ENCODE measurements at places on chromosomes 1 and 21.

DNA sequence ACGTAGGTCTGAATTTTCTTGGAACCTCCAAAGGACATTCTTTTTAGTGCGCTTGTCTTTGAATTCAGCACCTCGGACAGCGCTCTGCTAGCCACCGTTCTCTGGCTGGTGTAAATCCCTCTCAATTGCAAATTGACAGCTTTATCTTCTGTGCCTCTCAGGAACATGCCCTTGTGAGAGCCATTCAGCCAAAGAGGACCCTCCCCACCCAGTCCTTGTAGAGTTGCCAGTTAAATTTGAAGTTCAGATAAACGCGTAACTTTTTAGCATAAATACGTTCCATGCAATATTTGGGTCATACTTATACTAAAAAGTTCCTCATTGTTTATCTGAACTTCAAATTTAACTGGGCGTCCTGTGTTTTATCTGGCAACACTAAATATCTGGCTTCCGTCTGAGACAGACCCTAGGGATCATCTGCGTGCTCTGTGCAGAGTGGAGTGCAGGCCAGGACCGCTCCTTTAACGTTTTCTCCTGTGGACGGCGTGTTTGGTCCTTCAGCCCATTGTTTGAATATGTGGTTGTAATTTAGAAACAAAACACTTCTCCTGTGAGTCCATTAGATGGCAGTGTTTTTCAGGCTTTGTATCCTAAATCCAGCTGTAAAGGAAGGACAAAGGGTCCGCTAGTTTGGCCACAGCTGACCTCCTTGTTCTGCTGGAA is 7.0 kb downstream of the KCNAB2 start:
- peak; percentile 37 for DNase-seq

DNA sequence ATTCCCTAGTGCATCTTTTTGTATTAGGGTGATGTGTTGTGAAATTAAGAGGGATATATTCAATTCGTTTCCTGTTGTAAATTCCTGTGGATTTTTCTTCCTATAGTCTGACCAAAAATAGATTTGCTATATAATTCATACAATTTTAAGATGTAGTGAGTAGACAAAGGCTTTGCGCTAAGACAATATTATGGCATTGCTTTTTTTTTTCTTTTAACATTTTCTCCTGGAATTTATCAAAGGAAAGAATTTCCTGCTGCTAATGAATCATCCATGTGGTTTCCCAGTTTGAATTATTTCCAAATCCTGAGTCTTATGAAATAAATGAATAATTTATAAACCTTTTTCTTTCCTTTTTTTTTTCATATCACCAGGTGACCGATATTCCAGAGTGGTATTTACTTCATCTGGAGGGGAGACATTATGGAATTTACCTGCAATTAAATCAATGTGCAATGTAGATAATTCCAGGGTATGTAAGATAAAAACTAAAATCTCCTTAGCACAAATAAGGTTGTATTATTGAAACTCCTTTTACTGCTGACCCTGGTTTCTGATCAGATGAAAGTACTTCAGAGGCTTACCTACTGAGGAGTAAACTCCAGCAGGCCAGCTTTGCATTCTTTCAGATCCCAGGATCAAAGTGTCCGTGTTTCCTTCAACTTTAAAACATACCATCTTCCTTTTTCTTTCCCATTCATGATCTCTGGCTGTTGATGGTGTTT is 148.4 kb downstream of the TLR5 start:
- no peak for DNase-seq

DNA sequence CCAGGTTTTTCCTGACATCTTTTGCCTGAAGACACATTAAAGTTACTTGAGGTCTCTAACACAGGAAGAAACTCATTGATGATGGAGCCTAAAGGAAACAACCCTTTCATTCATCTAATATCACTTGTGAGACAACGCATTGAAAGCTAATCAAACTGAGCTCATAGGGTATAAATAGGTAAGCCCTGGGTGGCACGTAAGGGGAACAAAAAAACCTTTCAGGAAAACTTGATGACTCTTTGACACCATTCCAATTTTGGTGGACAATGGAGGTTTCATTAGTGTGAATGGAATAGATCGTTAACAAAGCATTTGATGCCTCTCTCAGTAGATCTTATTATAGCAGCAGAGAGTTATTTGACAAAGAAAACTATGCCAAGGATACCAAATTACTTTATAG is 80.7 kb upstream of the DUSP10 start:
- no peak for DNase-seq

GRCh38 chr1:77348549-77348948 is 66.7 kb downstream of the AK5 start:
- no peak for DNase-seq

DNA sequence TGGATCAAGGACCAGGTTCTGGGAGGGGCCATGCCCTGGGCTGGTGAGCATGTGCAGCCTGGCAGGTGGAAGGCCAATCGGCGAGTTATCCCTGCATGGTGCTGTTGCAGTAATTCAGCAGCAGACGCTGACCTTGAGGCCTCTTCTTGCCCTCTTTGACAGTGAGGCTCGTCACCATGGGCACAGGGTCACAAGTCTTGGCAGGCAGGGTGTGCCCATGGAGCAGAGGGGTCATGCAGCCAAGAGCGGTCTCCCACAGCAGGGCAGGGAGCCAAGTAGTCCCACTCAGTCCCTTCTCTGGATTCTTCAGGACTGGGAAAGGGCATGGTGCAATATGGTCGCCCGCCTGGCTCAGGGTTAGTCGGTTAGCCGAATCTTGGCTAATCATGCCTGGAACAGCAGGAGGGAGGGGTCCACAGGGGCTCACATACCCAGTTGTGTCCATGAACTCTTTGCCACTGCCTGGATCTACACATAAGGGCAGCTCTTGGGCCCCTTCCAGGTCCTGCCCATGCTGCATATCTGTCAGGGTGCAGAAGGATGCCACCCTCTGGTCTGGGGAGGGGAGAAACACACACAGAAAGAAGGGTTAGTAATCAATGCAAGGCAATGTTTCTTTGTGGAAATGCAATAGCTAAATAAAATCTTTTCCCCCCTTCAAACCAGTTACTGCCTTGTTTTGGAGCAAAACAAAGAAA is 226.8 kb downstream of the SIPA1L2 start:
- no peak for DNase-seq

- peak; percentile 85 for DNase-seq
Observed at GRCh38 chr21:17512253-17513213, at the start of gene CXADR. TSS of gene CXADR (plus strand) at chr21:17513043. CDS start at chr21:17513130, 87 bp downstream.

DNA sequence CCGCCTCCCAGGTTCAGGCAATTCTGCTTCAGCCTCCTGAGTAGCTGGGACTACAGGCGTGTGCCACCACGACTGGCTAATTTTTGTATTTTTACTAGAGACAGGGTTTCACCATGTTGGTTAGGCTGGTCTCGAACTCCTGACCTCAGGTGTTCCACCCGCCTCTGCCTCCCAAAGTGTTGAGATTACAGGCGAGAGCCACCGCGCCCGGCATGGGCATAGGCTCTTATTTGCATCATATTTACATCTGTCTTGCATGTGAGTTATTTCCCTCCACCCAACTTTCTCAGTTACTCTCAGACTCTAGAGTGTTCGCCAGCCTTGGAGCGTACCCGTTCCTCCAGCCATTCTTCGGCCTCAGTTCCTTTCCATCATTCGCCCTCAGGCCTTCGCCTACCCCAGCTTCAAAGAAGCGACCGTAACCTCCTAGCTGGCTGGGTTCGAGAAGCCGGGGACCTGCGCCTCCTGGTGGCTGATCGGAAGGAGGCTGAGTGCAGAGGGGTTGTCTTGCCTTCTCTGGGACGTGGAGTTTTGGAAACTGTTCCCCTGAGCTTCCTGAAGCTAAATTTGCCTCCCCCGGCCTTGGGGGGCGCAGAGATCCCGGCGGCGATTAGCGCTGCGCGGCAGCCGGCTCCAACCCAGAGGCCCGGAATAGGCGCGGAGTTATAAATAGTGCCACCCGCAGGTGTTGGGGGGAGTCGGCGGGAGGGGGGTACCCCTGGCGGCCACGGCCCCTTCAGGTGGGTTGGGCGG is 3.6 kb upstream of the ZBTB7B start:
- DNase-seq, result peak; percentile 81

DNA sequence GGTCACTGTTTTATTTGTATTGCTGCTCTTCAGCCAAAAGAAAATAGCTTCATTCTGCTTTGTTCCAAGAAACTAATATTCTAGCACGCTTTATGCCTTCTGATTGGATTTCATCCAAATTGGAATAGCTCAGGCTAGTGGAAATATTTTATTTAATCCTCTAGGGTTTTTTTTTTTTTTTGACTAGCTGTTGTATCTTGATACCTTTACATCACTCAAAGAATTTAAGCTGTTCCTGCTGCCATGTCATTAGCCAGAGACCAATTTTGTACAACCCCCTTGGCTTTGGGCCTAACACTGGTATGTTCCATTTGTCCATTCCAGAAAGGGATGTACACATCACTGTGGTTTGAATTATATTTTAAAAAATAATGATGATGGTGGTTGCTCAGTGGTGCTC is 103.0 kb downstream of the DISC1 start:
- DNase-seq, result no peak

GRCh38 chr1:96596226-96596922 is 125.2 kb upstream of the PTBP2 start:
- peak; percentile 2 for DNase-seq

- no peak for DNase-seq
Observed at GRCh38 chr1:41976671-41977070, 57.9 kb upstream of the HIVEP3 start.

GRCh38 chr1:169698976-169699375 is 12.4 kb downstream of the SELL start:
- DNase-seq, result peak; percentile 61

DNA sequence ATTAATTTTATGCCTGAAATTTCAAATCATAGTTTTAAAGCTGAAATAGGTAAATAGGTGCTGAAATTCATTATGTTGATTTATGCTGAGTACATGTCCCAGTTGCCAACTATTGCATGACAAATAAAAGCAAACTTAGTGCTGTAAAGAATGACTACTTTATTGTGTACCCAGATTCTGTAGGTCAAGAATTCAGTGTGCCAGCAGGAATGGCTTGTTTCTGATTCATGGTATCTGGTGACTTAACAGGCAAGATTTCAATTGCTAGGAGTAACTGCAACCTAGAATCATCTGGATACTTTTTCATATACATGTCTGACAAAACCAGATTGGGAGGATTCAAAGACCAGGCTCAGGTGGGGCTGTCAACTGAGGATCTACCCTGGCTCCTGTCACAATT is 678.4 kb upstream of the ADAMTS5 start:
- DNase-seq, result no peak

GRCh38 chr21:36079010-36079649 is 9.3 kb downstream of the CBR1 start:
- DNase-seq, result peak; percentile 42

GRCh38 chr1:169849346-169850022 is 44.2 kb downstream of the SCYL3 start:
- no peak for DNase-seq

DNA sequence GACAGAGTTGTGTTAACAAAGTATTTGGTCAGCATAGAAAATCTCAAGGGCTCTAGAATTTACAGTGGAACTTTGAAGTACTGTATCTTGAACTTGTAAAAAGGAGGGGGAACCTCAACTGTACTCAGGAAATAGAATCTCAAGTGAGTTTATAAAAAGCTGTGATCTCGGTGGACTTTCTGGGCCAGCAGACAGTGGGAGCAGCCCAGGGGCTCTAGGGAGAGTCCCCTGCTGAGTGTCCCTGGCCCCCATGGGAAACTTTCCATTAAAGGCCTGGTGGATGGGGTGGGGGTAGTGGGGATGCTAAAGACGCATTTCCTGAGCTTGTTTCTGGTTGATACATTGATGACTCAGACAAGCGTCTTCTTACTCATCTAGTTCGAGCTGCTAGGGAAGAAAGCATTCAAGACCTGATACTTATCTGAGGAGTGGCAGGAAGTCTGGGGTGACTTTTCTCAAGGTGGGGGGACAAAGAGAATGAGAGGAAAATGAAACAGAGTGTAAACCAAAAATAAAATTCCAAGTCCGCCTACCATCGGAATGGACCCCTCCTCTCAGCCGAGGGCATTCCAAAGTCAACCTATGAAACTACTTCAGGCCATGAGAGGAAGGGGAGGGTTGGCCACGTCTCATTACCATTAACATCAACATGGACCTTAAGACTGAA is 65.5 kb downstream of the NID1 start:
- peak; percentile 91 for DNase-seq

- DNase-seq, result no peak
Observed at GRCh38 chr1:64343105-64343822, 126.7 kb upstream of the CACHD1 start.

- DNase-seq, result no peak
Observed at GRCh38 chr1:237482777-237483176, 407.9 kb downstream of the ZP4 start.

GRCh38 chr21:35316456-35316855 is 267.4 kb upstream of the RUNX1 start:
- DNase-seq, result no peak

DNA sequence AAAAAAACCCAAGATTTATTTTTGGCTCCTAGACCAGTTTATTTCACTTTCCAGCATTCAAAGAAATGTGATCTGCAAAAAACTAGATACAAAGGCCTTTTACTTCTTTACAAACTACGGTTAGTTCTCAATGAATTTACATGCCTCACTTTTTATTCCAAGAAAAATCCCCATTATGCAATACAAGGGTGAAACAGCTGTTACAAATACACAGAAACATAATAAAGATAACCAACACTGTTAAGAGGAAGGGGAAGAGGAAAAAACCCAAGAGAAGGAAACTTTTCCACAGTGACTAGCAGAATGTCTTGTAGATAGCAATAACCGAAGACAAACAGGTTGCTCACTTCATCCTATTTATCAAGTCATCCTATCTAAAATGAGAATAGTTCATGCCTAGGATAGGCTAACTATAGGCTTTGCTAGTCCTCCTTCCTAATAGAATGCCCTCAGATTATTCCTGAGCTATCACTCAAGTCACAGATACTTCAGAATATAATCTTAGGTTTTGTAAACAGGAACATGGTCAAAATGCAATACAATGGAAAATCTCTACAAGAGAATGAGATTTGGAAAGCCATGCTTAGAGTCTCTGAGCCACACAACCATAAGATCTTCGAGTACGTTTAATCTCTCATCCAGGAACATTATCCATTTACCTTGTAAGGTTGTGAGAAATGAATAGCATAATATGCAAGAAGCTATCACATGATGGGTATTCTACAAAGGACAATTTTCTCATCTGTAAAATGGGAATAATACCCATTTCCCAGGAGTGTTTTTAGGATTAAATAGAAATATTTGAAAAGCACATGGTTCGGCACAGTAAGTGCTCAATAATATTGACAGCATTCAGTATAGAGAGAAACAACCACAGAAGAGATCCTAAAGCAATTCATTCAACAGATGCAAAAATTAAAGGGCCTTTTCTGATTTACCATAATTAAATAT is 5.4 kb downstream of the PNRC2 start:
- no peak for DNase-seq

DNA sequence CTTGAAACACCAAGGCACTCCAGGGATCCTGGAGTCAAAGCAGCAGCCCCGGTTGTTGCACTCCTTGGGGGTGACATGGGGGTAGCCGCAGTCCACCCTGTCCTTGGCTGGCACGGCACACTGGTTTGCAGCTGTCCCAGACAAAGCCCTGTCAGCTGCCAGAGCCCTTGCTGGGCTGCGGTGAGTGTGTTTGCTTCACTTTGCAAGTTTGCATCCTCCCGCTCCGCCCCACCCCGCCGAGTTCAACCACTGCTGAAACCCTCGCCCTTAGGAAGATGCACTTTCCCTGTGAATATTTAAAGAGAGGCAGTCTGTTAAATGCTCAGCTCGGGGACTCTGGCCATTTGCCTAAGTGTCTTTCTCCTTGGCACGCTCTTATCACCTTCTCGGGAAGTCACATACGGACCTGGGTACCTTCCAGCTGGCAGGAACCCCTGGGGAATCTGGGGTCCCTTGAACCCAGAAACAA is 1.7 kb downstream of the TFF3 start:
- no peak for DNase-seq

Measured in CD4-positive, alpha-beta T cell treated with Interleukin-17A for 1 hour (primary cell).